ENCODE measurements at places on chromosomes 5 and 9. TPM values are rescaled to one million over a fixed set of nuclear protein-coding genes. Genes with fewer than 3 reads are reported as not detected.

DNA sequence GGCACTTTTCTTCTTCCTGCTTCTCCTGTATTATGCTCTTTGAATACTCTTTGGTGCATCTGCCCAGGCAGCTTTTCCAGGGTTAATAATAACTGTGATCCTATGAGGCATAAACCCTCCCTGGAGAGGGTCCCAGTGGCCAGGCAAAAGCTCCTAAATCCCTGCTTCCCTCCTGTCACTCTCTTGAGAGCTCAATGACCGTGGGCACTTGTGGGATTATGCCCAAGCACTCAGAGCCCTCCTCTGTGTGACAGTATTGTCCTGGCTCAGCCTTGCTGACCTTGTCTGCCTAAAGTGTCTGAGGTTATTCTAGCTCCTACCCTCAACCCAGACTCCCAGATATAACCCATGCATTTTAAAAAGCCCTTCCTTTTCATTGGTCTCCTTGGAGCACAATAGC, 51.9 kb downstream of the GALNT10 start:
- no peak for DNase-seq

FBN2 gene
- total RNA-seq: 7.5 TPM

- DNase-seq: no peak
These were observed 6.9 kb downstream of the KIAA1958 start for GRCh38 chr9:112493393-112494137.

GRCh38 chr9:27722866-27723265, 149.6 kb upstream of the C9orf72 start:
- DNase-seq: no peak

GRCh38 chr9:117282541-117282940, 132.3 kb downstream of the ASTN2 start:
- no peak for DNase-seq
